ENCODE measurements at places on chromosomes 6 and 20.

DNA sequence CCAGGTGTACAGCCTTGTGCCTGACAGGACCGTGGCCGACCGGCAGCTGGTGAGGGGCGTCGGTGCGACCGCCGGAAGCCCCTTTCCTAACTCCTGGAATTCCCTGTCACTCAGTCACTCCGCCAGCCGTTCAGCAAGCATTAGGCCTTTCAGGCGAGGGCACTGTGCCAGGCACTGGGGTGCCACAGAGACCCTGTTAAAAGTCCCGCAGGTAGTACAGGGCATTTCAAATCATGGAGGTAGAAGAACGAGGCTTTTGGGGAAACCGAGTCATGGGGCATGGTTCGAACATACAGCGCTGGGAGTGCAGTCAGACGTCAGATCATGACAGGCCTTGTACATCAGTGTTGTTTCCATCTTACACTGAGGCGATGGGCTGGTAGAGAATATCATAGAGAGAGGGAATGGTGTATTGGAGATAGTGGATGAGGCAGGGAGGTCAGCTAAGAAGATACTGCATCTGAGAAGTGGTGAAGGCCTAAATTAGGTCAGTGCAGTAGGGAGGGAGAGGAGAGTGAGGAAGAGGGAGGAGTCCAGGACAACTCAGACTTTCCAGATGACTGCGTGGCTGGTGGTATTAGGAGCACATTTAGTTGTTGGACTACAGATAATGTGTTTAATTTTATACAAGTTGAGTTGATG, 892 bp upstream of the DXO start:
- no peak for DNase-seq

- no peak for DNase-seq
Observed at GRCh38 chr6:53492860-53493634, 51.9 kb downstream of the GCLC start.

- no peak for DNase-seq
Observed at GRCh38 chr6:159988983-159989454, 20.1 kb downstream of the IGF2R start.

DNA sequence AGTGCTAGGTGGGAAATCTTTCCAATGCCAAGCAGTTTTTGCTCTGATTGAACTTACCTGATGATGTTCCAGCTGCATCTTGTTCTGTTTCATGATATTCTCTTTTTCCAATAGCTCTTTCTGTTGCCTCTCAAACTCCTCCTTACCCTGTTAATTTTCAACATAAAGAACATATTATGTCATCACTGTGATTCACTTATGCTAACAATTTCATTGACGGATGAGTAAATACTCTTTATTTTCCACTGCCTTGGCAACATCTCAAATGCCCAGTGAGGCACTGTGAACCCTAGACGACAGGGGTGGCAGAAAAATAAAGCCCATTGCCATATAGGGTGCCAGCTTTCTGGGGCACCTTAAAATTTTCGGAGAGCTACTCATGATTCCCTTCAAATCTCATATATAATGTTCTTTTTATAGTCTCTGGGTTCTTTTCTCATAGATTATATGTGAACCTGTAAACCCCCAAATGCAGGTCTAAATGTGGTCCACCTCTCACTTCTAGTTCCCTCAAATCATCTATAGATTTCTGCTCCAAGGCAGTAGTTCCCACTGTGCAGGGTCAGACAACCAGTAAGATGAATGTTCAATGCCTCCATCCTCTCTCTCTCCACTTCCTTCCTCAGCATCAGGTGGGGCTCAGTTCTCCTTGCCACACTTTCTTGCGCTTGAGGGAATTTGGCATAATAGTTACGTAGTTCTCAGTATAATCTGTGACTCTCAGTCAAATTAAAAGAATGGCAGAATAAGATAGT, 44.1 kb downstream of the NEDD9 start:
- DNase-seq, result no peak

- no peak for DNase-seq
Observed at GRCh38 chr6:148249679-148250375, 92.8 kb upstream of the SASH1 start.

- DNase-seq, result no peak
Observed at GRCh38 chr6:11093376-11093625, 333 bp upstream of the SMIM13 start.

- no peak for DNase-seq
Observed at GRCh38 chr20:43559147-43559987, 540 bp downstream of the SGK2 start.

DNA sequence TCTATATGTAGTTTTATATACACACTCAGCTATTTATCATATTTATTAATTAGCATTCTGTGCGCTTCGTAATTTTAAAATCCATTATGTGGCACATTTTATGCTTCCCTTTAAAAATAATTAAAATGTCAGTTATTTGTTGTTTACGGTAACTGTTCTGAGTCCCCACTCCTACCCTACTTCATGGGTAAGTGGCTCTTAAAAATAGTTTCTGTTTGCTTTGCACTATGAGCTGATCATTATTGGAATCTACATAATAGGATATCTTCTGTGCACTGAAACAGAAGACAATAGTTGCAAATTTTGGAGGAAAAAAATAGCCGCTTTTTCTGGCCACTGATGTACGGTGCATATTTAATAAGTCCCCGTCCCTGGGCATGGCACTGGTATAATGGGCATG, 25.2 kb downstream of the LCA5 start:
- no peak for DNase-seq

DNA sequence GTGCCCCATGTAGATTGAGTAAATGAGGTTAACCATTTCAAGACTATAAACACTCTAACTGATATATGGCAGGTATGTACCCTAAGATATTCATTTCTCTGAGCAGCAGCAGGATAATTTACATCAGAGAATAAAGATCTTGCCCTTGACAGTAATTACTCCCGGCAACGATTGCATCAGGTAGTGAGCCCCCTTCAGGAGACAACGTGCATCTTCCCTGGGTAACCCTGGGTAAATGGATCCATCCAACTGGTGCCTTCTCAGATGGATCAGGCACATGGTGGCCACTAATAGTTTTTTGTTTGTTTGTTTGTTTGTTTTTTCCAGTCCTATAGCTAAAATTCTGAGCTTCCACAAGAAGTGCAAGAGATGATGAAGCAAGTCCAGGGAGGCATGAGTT, 469.4 kb upstream of the SLC35B3 start:
- no peak for DNase-seq

GRCh38 chr20:9019833-9020232, 49.1 kb upstream of the PLCB4 start:
- no peak for DNase-seq

- no peak for DNase-seq
Observed at GRCh38 chr20:8940326-8940725, 128.6 kb upstream of the PLCB4 start.

DNA sequence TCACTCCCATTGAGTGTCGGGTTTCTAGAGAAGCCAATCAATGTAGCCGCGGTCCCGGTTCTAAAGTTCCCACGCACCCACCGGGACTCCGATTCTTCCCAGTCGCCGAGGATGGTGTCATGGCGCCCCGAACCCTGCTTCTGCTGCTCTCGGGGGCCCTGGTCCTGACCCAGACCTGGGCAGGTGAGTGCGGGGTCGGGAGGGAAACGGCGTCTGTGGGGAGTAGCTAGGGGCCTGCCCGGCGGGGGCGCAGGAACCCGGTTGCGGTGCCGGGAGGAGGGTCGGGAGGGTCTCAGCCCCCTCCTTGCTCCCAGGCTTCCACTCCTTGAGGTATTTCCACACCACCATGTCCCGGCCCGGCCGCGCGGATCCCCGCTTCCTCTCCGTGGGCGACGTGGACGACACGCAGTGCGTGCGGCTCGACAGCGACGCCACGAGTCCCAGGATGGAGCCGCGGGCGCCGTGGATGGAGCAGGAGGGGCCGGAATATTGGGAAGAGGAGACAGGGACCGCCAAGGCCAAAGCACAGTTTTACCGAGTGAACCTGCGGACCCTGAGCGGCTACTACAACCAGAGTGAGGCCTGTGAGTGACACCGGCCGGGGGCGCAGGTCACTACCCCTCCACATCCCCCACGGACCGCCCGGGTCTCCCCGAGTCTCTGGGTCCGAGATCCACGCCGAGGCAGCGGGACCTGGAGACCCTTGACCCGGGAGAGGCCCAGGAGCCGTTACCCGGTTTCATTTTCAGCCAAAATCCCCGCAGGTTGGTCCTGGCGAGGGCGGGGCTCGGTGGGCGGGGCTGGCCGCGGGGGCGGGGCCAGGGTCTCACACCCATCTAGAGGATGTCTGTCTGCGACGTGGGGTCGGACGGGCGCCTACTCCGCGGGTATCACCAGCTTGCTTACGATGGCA, 35.2 kb upstream of the HLA-G start:
- DNase-seq, result peak; percentile 61

DNA sequence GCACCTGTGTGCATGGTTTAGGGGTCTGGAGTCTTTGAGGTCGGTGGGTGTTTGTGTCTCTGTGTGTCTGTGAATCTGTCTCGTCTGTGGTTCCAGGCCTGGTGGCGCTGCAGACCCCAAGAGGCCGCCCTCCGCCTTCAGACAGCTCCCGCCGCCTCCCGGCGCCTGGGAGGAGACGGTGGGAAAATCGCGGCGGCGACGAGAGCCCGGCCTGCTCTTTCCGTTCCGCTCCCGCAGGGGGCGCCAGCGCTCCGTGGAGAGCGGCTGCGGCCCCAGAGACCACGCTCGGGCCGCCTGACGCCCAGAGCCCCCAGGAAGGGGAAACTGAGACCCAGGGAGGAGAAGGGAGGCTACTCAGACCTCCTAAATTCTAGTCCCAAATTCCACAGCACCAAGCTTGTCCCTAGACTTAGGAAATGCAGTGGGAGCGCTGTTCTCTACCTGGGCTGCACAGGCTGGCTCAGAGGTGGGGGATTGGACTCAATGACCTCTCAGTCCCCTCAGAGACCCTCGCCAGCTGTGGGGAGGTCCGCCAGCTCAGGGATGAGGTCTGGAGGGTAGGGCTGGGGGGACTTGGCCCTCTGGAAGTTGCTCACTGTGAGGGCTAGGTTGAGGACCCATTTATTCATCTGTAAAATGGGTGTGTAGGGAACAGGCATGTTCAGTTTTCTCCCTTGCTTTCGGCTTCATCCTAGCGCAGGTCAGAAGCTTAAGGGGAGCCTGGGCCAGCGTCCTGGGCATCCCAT, 36.9 kb upstream of the BLCAP start:
- no peak for DNase-seq

DNA sequence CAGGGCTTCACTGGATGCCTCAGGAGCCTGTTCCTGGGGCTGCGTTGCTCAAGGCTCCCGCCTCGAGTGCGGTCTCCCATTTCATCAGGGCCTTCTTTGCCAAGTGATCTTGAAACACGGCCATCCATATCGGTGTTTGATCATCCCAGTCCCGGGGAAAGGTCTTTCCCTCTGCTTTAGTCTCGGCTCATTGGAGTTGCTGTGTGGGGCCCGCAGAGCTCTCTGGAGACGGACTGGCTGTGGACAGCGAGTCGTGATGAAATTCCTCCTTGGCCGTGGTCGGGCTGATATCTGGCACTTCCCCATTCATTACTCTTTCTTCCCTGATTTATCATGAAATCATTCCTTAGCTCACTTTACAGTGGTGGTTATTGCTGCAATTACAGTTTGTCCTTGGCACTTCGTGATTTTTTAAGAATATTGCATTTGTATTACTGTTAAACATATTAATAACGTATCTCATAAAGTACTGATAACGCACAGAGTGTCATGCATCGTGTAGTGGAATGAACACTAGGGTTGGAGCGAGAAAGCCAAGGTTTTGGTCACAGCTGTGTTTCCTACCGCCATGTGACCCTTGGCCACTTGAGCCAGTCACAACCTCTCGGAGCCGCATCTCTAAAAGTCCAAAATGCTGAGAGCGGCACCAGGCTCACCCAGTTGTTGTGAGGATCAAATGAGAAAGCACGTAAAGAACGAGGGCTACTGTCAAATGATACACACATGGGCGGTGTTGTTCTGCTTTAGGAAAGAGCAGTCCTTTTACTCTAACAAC, 71.8 kb downstream of the MTHFD1L start:
- no peak for DNase-seq

GRCh38 chr20:38840053-38840893, 34.8 kb downstream of the PPP1R16B start:
- no peak for DNase-seq

DNA sequence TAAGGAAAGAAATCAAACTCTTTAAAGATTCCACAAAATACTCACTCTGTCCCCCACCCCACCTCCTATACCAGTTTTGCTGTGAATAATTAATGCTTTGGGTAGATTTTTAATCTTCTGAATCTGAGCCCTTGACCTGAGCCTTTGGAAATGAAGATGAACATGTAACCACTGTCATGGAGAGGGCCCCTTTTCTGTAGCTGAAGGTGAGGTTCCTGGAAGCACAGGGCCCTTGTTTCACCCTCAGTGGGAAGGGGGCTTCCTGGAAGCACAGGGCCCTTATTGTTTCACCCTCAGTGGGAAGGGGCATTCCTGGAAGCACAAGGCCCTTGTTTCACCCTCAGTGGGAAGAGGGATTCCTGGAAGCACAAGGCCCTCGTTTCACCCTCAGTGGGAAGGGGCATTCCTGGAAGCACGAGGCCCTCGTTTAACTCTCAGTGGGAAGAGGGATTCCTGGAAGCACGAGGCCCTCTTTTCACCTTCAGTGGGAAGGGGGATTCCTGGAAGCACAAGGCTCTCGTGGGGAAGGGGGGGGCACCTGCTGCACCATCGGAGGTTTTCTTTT, 75.7 kb downstream of the DACT2 start:
- no peak for DNase-seq

DNA sequence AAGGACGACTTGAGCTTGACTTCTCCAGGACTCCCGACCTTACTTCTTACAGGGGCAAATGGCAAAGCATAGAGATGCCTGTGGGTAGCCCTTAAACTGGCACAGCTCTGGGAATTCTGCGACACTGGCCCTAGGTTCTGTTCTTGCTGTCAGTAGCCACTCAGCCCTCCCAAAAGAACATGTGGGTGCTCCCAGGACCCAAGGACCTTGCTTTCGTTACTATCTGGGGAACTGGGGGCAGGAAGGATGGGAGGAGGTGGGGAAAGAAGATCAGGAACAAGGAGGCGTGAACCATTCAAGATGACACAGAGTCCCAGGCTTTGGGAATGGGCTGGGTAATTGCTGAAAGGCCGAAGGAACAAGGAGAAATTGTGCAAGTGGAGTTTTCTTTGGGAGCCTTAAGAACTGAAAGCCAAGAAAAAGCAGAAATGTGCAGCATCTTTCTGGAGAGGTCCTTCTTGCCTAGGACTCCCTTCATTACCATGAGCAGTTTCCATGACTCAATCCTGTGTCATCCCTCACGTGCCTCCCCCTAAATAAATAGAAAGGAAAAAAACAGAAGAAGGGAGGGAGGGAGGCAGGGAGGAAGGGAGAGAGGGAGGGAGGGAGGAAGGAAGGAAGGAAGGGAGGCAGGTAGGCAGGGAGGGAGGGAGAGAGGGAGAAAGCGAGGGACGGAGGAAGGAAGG, 284.6 kb upstream of the FOXQ1 start:
- DNase-seq, result no peak

All from stimulated activated CD4-positive, alpha-beta T cell treated with anti-CD3 and anti-CD28 coated beads, Interleukin-1b, Interleukin-23, amount 100 ng/mL, for 1 hour (primary cell).